ENCODE measurements at places on chromosomes 1 and 21.

- no peak overlapping the region for H3K4me3 ChIP-seq
- H3K27me3 ChIP-seq: peaks cover 16% of the 10 kb centered on the region
- ATAC-seq: no peak
- H3K4me1 ChIP-seq: no peaks in the 10 kb centered on the region
Measured at GRCh38 chr1:119895102-119895501, 1.2 kb downstream of the ADAM30 start.

DNA sequence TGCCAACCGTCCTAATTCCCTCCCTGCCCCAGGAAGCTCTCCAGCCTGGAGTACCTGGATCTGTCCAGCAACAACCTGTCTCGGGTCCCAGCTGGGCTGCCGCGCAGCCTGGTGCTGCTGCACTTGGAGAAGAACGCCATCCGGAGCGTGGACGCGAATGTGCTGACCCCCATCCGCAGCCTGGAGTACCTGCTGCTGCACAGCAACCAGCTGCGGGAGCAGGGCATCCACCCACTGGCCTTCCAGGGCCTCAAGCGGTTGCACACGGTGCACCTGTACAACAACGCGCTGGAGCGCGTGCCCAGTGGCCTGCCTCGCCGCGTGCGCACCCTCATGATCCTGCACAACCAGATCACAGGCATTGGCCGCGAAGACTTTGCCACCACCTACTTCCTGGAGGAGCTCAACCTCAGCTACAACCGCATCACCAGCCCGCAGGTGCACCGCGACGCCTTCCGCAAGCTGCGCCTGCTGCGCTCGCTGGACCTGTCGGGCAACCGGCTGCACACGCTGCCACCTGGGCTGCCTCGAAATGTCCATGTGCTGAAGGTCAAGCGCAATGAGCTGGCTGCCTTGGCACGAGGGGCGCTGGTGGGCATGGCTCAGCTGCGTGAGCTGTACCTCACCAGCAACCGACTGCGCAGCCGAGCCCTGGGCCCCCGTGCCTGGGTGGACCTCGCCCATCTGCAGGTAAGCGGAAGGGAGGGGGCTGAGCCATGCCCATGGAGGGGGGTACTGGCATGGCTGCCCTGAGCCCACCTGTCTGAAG is 16.5 kb downstream of the PODN start:
- H3K4me3 ChIP-seq: no peak overlapping the region
- H3K27me3 ChIP-seq: no peaks in the 10 kb centered on the region
- H3K4me1 ChIP-seq: peaks cover 15% of the 10 kb centered on the region
- no peak for ATAC-seq
- H3K36me3 ChIP-seq: peaks cover 45% of the 10 kb centered on the region

DNA sequence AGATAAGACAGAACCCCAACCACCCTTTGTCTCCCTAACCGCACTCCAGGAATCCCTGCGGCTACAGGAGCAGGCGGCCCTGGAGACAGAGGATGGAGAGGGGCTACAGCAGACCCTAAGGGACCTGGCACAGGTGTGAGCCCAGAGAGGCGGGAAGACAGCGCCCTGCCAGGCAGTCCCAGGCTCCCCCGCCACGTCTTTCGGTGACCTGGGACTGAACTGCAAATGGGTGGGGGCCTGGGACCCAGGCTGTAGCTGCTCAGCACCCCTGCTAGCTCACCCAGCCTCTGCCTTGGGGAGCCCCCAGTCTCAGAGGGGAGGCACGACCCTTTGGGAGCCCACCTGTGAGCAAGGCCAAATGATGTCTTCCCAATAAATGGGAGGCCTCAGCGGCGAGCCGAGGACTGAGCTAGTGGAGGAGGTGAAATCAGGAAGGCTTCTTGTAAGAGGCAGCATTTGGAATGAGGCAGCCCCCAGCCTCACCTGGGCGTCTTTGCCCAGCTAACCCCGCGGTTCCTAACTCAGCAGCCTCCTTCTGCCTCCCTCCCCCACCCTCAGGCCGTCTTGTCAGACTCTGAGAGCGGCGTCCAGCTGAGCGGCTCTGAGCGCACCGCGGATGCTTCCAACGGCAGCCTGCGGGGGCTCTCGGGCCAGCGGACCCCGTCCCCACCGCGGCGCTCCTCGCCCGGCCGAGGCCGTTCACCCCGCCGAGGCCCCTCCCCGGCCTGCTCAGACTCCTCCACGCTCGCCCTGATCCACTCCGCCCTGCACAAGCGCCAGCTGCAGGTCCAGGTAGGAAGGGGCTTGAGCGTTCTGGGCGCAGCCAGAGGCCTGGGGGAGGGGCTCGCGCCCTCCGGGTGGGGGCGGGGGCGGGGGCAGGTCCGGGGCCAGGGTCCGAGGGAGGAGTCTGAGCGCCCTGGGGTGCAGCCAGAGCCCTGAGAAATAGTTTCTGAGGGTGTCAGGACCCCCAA is 16.9 kb downstream of the CROCC start:
- H3K4me1 ChIP-seq: no peaks in the 10 kb centered on the region
- H3K4me3 ChIP-seq: no peak overlapping the region
- H3K27me3 ChIP-seq: no peaks in the 10 kb centered on the region
- no peak for ATAC-seq
- no peak overlapping the region for H3K27ac ChIP-seq
- peaks cover 100% of the 10 kb centered on the region for H3K36me3 ChIP-seq

- peaks cover 78% of the 10 kb centered on the region for H3K27me3 ChIP-seq
- H3K4me3 ChIP-seq: no peak overlapping the region
- ATAC-seq: no peak
- no peaks in the 10 kb centered on the region for H3K4me1 ChIP-seq
Measured at GRCh38 chr1:159207774-159208173, 3.1 kb downstream of the ACKR1 start.

GRCh38 chr1:38578271-38578951 is 281.2 kb downstream of the RRAGC start:
- no peaks in the 10 kb centered on the region for H3K4me1 ChIP-seq
- H3K36me3 ChIP-seq: no peaks in the 10 kb centered on the region
- H3K4me3 ChIP-seq: no peak overlapping the region

DNA sequence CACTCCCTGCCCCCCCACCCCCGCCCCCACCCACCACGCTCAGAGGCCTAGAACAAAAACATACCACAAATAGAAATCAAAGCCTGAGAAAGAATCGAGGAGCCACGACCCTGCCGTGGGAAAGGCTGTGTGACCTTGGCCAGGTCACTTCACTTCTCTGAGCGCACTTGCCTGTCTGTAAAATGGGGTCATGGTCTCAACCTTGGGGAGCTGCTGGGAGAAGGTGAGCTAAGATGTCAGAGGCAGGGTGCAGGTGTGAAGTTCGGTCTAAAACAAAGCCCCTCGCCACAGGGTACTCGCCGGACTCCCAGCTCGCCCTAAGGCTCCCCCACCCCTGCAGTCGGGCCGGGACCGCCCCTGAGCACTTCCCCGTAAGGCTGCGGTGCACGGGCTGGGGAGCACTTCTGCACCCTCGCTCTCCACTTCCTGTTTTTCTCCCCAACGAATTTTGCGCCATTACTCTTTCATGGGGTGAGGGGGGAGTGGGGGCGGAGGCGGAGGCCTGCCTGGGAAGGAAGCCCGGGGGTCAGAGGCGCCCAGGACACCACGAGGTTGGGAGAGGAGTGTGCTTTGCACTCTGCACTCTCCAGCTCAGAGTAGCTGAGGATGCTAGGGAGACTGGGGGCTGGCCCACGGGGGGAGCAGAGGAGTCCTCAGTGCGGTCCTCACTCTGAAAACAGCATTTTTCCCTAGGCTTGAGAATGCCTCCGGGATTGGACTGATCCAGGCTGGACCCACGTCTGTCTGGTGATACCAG is 21.9 kb upstream of the PIK3CD start:
- H3K27ac ChIP-seq: no peak overlapping the region
- H3K4me3 ChIP-seq: no peak overlapping the region
- H3K36me3 ChIP-seq: no peaks in the 10 kb centered on the region
- peaks cover 19% of the 10 kb centered on the region for H3K27me3 ChIP-seq
- no peak for ATAC-seq

DNA sequence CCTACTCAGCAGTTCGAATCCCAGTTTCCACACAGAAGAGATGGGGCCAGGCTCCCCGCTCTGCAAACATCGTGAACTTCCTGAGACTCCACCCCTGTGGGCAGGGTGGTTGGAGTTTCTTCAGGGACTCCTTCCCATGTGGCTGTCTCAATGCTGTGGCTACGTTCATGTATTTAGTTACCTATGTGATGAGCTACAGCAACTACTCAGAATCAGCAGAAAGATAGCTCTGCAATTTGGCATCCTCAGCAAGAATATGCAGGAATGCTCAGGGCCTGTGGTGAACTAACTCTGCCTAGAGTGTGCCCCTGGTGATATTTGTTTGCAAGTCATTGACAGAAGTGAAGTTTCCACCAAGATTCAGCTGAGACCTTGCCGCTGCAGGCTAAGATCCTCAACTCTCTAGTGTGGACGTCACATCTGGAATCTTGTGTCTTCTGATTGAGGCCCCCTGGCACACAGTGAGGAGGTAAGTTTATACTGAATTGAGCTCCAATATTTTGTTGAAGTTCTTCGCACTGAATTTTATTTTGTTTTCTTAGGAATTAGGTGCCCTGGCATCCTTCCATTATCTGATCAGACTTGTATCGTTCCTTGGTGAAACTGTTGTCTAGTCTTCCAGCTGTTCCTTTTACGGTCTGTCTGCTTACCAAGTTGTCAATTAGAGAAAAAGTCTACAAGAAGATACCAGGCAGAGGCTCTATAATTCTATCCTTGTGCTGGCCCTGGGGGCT is 8.2 kb upstream of the GLRX2 start:
- no peak overlapping the region for H3K27ac ChIP-seq
- H3K36me3 ChIP-seq: no peaks in the 10 kb centered on the region
- H3K27me3 ChIP-seq: no peaks in the 10 kb centered on the region
- no peak for ATAC-seq
- H3K4me3 ChIP-seq: no peak overlapping the region

- H3K36me3 ChIP-seq: no peaks in the 10 kb centered on the region
- H3K27me3 ChIP-seq: no peaks in the 10 kb centered on the region
- H3K4me1 ChIP-seq: peaks cover 4% of the 10 kb centered on the region
- no peak overlapping the region for H3K4me3 ChIP-seq
- ATAC-seq: no peak
- peak overlapping the region; percentile 37 for H3K27ac ChIP-seq
Measured at GRCh38 chr1:64623750-64624191, 121.1 kb upstream of the RAVER2 start.

DNA sequence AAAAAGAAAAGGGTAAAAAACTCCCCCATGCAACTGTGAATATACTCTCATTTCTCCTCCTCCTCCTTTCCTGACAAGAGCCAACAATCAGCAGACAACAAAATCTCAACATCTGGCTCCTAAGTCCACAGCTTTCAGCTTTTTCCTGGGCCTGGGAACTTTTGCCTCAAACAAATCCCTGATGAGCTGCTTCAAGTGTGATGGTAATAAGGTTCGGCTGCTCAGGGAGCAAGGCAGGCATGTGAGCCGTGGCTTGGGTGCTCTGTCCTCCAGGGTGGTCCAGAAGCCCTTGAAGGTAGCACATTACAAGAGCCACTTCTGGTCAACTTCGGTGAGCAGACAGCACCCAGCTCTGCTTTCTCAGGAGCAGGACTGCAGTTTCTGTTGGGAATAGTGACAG is 46.3 kb downstream of the ITPKB start:
- H3K4me1 ChIP-seq: no peaks in the 10 kb centered on the region
- no peak overlapping the region for H3K27ac ChIP-seq
- H3K36me3 ChIP-seq: no peaks in the 10 kb centered on the region
- ATAC-seq: no peak

DNA sequence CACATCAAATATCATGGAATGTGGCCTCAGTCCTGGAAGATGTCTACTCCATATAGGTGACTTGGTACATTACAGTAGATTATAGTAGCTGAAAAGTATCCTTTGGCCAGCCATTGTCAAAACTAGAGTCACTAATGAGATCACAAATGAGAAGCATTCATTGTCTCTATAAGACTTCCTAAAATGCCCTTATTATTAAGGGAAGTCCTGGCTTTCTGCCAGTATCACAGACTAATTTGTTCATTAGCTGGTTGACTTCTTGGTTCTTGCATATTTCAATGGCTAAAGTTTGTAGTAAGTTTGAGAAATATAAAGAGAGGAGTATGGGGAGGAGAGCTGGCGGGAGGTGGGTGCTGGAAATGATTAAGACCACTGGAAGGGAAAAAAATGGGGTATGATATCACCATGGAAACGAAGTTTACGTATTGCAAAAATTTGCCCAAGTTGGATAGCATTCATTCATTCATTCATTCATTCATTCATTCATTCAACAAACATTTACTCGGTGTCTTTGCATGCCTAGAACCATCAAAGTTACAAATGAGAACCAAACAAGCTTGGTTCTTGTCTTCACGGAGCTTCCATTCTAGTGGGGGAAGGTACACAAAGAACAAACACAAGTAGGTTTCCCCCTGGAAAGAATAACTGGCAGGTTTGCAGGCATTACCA is 11.7 kb upstream of the B3GALNT2 start:
- no peak overlapping the region for H3K4me3 ChIP-seq
- no peak for ATAC-seq
- no peaks in the 10 kb centered on the region for H3K36me3 ChIP-seq
- H3K27ac ChIP-seq: no peak overlapping the region

- no peak for ATAC-seq
- H3K27ac ChIP-seq: no peak overlapping the region
- H3K27me3 ChIP-seq: no peaks in the 10 kb centered on the region
- H3K36me3 ChIP-seq: no peaks in the 10 kb centered on the region
- peaks cover 8% of the 10 kb centered on the region for H3K4me1 ChIP-seq
Measured at GRCh38 chr1:79151006-79151796, 144.7 kb upstream of the ADGRL4 start.

DNA sequence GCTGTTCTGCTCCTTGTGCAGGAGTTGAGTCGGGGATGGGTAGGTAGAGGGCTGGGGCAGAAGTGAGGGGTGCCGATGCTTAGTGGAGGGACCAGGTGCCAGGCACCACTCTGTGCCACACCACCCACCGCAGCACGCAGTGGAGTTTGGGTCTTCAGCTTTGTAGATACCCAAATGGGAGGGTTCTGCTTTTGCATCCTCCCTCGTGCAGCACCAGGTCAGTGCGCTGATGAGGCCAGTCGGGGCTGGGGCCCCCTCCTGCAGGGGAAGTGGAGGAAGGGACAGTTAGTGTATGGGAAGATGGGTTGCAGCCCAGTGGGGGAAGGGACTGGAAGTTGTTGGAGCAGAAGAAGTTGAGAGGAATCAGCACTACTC is 244.0 kb downstream of the RHOU start:
- no peaks in the 10 kb centered on the region for H3K36me3 ChIP-seq
- no peak overlapping the region for H3K4me3 ChIP-seq
- no peak overlapping the region for H3K27ac ChIP-seq

- no peak for ATAC-seq
- H3K27ac ChIP-seq: no peak overlapping the region
- H3K4me3 ChIP-seq: no peak overlapping the region
- H3K36me3 ChIP-seq: no peaks in the 10 kb centered on the region
- H3K4me1 ChIP-seq: peaks cover 22% of the 10 kb centered on the region
- H3K27me3 ChIP-seq: no peaks in the 10 kb centered on the region
Measured at GRCh38 chr1:45843474-45843905, 40.1 kb downstream of the MAST2 start.

GRCh38 chr1:33120436-33121231 is 39.7 kb downstream of the AZIN2 start:
- H3K27me3 ChIP-seq: peaks cover 5% of the 10 kb centered on the region
- no peaks in the 10 kb centered on the region for H3K4me1 ChIP-seq
- H3K27ac ChIP-seq: no peak overlapping the region
- no peaks in the 10 kb centered on the region for H3K36me3 ChIP-seq
- no peak for ATAC-seq
